ENCODE measurements at places on chromosomes 7 and 10. TPM values are rescaled to one million over a fixed set of nuclear protein-coding genes. Genes with fewer than 3 reads are reported as not detected.

PKD2L1 gene
- total RNA-seq = not detected

OR6B1 gene
- total RNA-seq = not detected

RHBDD2 gene
- 13.9 TPM for total RNA-seq

FEZF1 gene
- not detected for total RNA-seq

LIPM gene
- not detected for total RNA-seq

SORCS3 gene
- not detected for total RNA-seq

SMURF1 gene
- total RNA-seq = 13.3 TPM

TAS2R5 gene
- total RNA-seq = 0.11 TPM

GIMAP1 gene
- total RNA-seq = 21.1 TPM

NUPR2 gene
- total RNA-seq = not detected

CD36 gene
- total RNA-seq = 217 TPM

SLC4A2 gene
- total RNA-seq = 42.8 TPM

PALD1 gene
- total RNA-seq = 109 TPM

SHH gene
- under 0.01 TPM for total RNA-seq

SEMA3E gene
- total RNA-seq = 1.0 TPM

CC2D2B gene
- 0.17 TPM for total RNA-seq

TDRD1 gene
- not detected for total RNA-seq

ZDHHC6 gene
- total RNA-seq = 28.8 TPM

IDI2 gene
- total RNA-seq = not detected

SNCG gene
- total RNA-seq = 153 TPM

NPY4R2 gene
- not detected for total RNA-seq

TMEM229A gene
- not detected for total RNA-seq

NODAL gene
- not detected for total RNA-seq

TAS2R41 gene
- not detected for total RNA-seq

BEND7 gene
- 9.3 TPM for total RNA-seq

TMEM176B gene
- total RNA-seq = not detected

PVRIG gene
- total RNA-seq = not detected

INHBA gene
- total RNA-seq = 4.2 TPM

PAX4 gene
- not detected for total RNA-seq

PAPSS2 gene
- 218 TPM for total RNA-seq

TLL2 gene
- 0.11 TPM for total RNA-seq

CYP3A5 gene
- not detected for total RNA-seq

DHTKD1 gene
- total RNA-seq = 26.4 TPM

WIPF3 gene
- total RNA-seq = not detected

AKR1C8 gene
- total RNA-seq = not detected

MCM10 gene
- 2.0 TPM for total RNA-seq

COL17A1 gene
- total RNA-seq = under 0.01 TPM

TUBB8 gene
- total RNA-seq = 0.11 TPM

CDK13 gene
- 33.1 TPM for total RNA-seq

ADRB1 gene
- 11.1 TPM for total RNA-seq

TM9SF3 gene
- 83.7 TPM for total RNA-seq

STK31 gene
- total RNA-seq = 0.17 TPM

UCN3 gene
- not detected for total RNA-seq

ELN gene
- total RNA-seq = 12.4 TPM

NUDT13 gene
- total RNA-seq = 2.2 TPM

CYP2C19 gene
- total RNA-seq = not detected

EN2 gene
- total RNA-seq = under 0.01 TPM
